ENCODE measurements at places on chromosomes 5 and 9. TPM values are rescaled to one million over a fixed set of nuclear protein-coding genes. Genes with fewer than 3 reads are reported as not detected.

DNA sequence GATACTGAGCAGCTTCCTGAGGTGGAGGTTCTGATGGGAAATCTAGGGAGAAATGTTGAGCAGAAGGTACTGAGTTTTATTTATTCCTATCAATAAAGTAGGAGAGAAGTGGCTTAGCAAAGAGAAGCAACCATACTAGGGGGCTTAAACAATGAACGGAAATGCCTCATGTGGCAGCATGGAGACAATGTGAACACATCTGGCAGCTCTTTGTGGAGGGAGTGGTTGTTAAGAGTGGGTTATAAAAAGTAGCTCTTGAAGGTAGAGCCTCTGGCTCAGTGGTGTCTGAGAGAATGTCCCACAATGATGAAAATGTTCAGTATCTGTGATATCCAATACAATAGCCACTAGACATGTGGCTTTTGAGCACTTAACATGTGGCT is 52.7 kb upstream of the EQTN start:
- no peak overlapping the region for H3K4me3 ChIP-seq
- H3K36me3 ChIP-seq, result no peaks in the 10 kb centered on the region
- H3K27me3 ChIP-seq, result no peaks in the 10 kb centered on the region
- H3K27ac ChIP-seq, result no peak overlapping the region

GRCh38 chr5:31995006-31995405 is 179.1 kb downstream of the GOLPH3 start:
- H3K4me1 ChIP-seq, result peaks cover 7% of the 10 kb centered on the region
- H3K27me3 ChIP-seq, result no peaks in the 10 kb centered on the region
- DNase-seq, result no peak
- H3K4me3 ChIP-seq, result no peak overlapping the region

GRCh38 chr5:136639616-136640015 is 274.3 kb upstream of the TRPC7 start:
- no peaks in the 10 kb centered on the region for H3K27me3 ChIP-seq
- no peak for DNase-seq
- no peak overlapping the region for H3K27ac ChIP-seq
- no peaks in the 10 kb centered on the region for H3K4me1 ChIP-seq
- H3K4me3 ChIP-seq, result no peak overlapping the region
- no peaks in the 10 kb centered on the region for H3K36me3 ChIP-seq

The VPS13A gene
- 60.4 TPM for total RNA-seq

GRCh38 chr5:156641686-156642085 is 208.4 kb upstream of the PPP1R2B start:
- no peak overlapping the region for H3K27ac ChIP-seq
- no peaks in the 10 kb centered on the region for H3K27me3 ChIP-seq
- H3K4me3 ChIP-seq, result no peak overlapping the region
- DNase-seq, result no peak
- H3K4me1 ChIP-seq, result no peaks in the 10 kb centered on the region

The INSL6 gene
- total RNA-seq, result not detected

- H3K4me1 ChIP-seq, result no peaks in the 10 kb centered on the region
- H3K27ac ChIP-seq, result no peak overlapping the region
- no peaks in the 10 kb centered on the region for H3K27me3 ChIP-seq
- no peaks in the 10 kb centered on the region for H3K36me3 ChIP-seq
- DNase-seq, result no peak
- no peak overlapping the region for H3K4me3 ChIP-seq
These were observed 33.2 kb upstream of the ASTN2 start for GRCh38 chr9:117448066-117448465.

- H3K27ac ChIP-seq, result no peak overlapping the region
- H3K36me3 ChIP-seq, result no peaks in the 10 kb centered on the region
These were observed 32.5 kb upstream of the SSBP2 start for GRCh38 chr5:81783401-81783800.

- H3K27me3 ChIP-seq, result peaks cover 38% of the 10 kb centered on the region
- no peak overlapping the region for H3K27ac ChIP-seq
- no peak overlapping the region for H3K4me3 ChIP-seq
These were observed 20.4 kb downstream of the CRB2 start for GRCh38 chr9:123376218-123377071.

DNA sequence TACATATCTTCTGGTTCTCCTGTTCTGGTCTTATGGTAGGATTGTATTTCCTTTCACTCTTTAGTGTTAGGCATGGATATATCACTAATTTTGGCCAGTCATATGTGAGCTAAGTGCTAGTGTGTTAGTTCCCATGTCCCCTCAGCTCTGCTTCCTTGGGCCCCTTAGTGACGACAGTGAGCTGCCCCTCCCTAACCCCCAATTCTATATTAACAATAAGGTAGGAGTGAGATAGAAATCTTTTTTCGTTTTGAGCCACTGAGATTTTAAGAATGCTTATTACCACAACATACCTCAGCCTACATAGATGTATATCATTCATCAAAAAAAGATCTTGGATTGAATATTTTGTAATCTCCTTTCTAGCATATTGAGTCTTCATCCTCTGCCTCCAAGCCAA is 100.5 kb downstream of the PARP8 start:
- no peak for DNase-seq
- no peaks in the 10 kb centered on the region for H3K27me3 ChIP-seq
- H3K4me1 ChIP-seq, result no peaks in the 10 kb centered on the region
- H3K36me3 ChIP-seq, result no peaks in the 10 kb centered on the region
- no peak overlapping the region for H3K4me3 ChIP-seq
- H3K27ac ChIP-seq, result no peak overlapping the region

DNA sequence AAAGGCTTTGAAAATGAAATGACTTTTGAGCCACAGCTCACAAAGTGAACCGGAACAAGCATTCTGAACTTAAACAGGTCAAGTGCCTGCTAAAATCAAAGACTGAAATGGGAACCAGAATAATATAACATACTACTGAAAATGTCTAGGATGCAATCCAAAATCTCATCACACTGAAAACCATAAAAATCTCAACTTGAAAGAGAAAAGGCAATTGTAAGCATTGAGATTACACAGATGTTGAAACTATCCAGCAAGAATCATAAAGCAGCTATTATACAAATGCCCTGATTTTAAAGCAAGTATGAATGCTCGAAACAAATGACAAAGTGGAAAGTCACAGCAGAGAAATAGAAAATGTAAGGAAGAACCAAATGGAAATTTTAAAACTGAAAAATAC is 211.5 kb upstream of the GAS1 start:
- no peak for DNase-seq
- H3K4me1 ChIP-seq, result no peaks in the 10 kb centered on the region
- no peaks in the 10 kb centered on the region for H3K27me3 ChIP-seq
- no peak overlapping the region for H3K27ac ChIP-seq
- no peaks in the 10 kb centered on the region for H3K36me3 ChIP-seq

- no peak overlapping the region for H3K27ac ChIP-seq
- no peaks in the 10 kb centered on the region for H3K36me3 ChIP-seq
- peaks cover 10% of the 10 kb centered on the region for H3K4me1 ChIP-seq
- H3K4me3 ChIP-seq, result no peak overlapping the region
- no peak for DNase-seq
- H3K27me3 ChIP-seq, result peaks cover 27% of the 10 kb centered on the region
These were observed 13.4 kb upstream of the RNU6ATAC start for GRCh38 chr9:134177624-134178393.

The OMD gene
- total RNA-seq, result 2.0 TPM

GRCh38 chr5:59182760-59183159 is 599.9 kb downstream of the RAB3C start:
- H3K27me3 ChIP-seq, result no peaks in the 10 kb centered on the region
- peaks cover 15% of the 10 kb centered on the region for H3K36me3 ChIP-seq
- H3K27ac ChIP-seq, result no peak overlapping the region
- no peak for DNase-seq
- H3K4me1 ChIP-seq, result peaks cover 12% of the 10 kb centered on the region

DNA sequence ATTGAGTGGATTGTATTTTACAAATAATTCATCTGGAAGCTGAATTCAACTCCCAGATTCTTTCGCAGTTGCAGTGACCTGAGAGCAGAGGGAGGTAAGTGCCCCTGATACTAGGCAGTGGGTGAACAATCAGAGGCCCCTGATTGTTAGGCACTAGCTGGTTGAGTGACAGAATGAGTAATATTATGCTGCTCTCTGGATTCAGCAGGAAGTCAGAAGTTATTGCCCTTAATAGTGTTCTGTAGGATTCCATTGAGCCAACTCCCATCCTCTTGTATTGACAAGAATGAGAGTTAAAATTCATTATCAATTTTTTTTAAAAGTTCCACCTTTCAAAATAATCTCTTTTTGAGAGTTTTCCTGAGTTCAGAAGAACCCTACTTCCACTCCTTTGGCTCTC is 301.2 kb downstream of the DTWD2 start:
- H3K4me1 ChIP-seq, result no peaks in the 10 kb centered on the region
- no peaks in the 10 kb centered on the region for H3K36me3 ChIP-seq
- no peak overlapping the region for H3K27ac ChIP-seq
- H3K4me3 ChIP-seq, result no peak overlapping the region

- peak; percentile 75 for DNase-seq
- H3K36me3 ChIP-seq, result no peaks in the 10 kb centered on the region
- H3K27me3 ChIP-seq, result peaks cover 7% of the 10 kb centered on the region
- peak overlapping the region; percentile 59 for H3K27ac ChIP-seq
- H3K4me3 ChIP-seq, result peak overlapping the region; percentile 39
These were observed 174.2 kb upstream of the IER5L start for GRCh38 chr9:129352146-129352865.

- peak overlapping the region; percentile 63 for H3K27ac ChIP-seq
- DNase-seq, result peak; percentile 64
- no peaks in the 10 kb centered on the region for H3K27me3 ChIP-seq
These were observed 9.1 kb upstream of the MGAT1 start for GRCh38 chr5:180811623-180812124.

DNA sequence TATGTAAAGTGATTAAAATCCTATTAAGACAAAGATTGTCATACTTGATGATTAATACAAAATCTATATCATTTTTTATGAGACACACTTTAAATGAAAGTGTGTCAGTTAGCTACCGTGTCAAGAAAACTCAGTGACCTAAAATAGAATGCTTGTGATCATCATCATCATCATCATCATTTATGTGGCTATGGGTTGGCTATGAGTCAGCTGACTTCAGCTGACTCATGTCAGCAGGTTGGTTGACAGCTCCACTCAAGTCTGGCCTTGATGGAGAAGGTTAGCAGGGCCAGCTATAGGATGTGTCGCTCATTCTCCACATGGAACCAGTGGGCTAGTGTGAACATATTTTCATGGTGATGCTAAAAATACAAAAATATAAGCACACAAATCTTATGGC is 43.8 kb upstream of the ZNF300 start:
- H3K4me1 ChIP-seq, result no peaks in the 10 kb centered on the region
- no peak overlapping the region for H3K27ac ChIP-seq
- H3K27me3 ChIP-seq, result no peaks in the 10 kb centered on the region
- no peak overlapping the region for H3K4me3 ChIP-seq
- H3K36me3 ChIP-seq, result no peaks in the 10 kb centered on the region
- no peak for DNase-seq

DNA sequence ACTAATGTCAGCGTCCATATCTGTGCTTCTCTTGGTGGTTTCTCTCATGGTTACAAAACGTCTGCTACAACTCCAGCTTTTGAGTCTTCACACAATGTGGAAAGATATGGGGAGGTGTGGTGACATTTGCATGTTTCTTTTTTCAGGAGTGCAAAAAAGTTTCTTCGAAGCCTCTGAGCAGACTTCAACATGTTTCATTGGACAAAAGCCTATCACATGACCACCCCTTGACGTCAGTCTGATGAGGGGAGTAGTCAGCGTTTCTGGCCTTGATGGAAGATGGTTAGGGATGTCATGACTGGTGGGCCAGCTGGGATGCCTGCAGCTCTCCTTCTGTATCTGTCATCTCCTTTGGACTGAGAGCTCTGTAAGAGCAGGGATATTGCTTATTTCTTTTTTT is 61.4 kb downstream of the PTPDC1 start:
- H3K27me3 ChIP-seq, result no peaks in the 10 kb centered on the region
- no peak for DNase-seq
- no peak overlapping the region for H3K4me3 ChIP-seq
- no peaks in the 10 kb centered on the region for H3K36me3 ChIP-seq

Data from stomach (tissue), 19 donors.